ENCODE measurements at places on chromosomes 13 and 19. TPM values are rescaled to one million over a fixed set of nuclear protein-coding genes. Genes with fewer than 3 reads are reported as not detected.

- H3K4me3 ChIP-seq = no peak overlapping the region
- no peak for DNase-seq
- H3K27ac ChIP-seq = no peak overlapping the region
- no peaks in the 10 kb centered on the region for H3K27me3 ChIP-seq
- H3K36me3 ChIP-seq = no peaks in the 10 kb centered on the region
Measured at GRCh38 chr13:49307365-49307764, 59.6 kb downstream of the CDADC1 start.

GRCh38 chr19:53960187-53960586 lies 2.5 kb upstream of the CACNG8 start:
- H3K4me3 ChIP-seq = no peak overlapping the region
- H3K27me3 ChIP-seq = no peaks in the 10 kb centered on the region
- H3K27ac ChIP-seq = no peak overlapping the region
- H3K36me3 ChIP-seq = no peaks in the 10 kb centered on the region
- H3K4me1 ChIP-seq = no peaks in the 10 kb centered on the region
- no peak for DNase-seq

DNA sequence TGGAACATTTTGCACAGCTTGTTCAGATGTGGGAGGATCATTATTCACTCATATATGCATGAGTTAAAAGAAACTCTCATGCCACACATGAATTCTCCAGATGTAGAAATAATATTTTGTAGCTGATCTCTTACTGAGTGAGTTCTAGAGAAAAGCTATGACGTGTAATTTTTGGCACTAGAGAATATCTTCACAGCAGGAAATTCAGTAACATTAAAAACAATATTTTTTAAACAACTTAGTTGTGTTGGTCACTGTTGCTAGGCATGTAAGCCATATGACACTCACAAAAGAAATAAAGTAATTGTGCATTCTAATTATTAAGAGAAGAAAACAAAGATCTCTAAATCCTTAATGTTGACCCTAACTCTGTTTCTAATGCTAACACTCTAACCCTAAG lies 371.4 kb upstream of the SLC10A2 start:
- no peak overlapping the region for H3K27ac ChIP-seq
- DNase-seq = no peak
- no peak overlapping the region for H3K4me3 ChIP-seq
- H3K27me3 ChIP-seq = no peaks in the 10 kb centered on the region

DNA sequence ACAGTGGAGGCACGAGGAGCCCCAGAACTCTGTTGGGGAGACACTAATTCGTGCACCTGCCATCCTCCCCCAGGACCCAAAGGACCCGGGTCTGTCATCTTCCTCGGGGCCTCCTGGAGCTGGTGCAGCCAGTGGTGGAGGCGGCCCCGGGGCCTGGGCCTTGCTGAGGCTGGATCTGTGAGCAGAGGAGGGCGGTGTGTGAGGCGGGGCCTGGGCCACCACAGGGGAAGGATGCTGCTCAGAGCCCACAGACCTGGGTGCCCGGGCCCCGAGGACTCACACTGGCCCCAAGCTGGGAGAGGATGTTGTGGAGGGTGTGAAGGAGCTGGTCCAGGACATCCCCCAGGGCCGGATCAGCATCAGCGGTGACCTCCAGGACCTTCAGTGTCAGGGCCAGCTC lies 8.3 kb downstream of the IFNL3 start:
- no peak for DNase-seq
- H3K4me3 ChIP-seq = no peak overlapping the region
- H3K4me1 ChIP-seq = peaks cover 7% of the 10 kb centered on the region
- no peaks in the 10 kb centered on the region for H3K36me3 ChIP-seq
- H3K27ac ChIP-seq = no peak overlapping the region

GRCh38 chr19:3132971-3133792 lies 2.7 kb upstream of the GNA15 start:
- peak overlapping the region; percentile 84 for H3K27ac ChIP-seq
- peak; percentile 85 for DNase-seq
- H3K4me1 ChIP-seq = peaks cover 17% of the 10 kb centered on the region
- H3K4me3 ChIP-seq = no peak overlapping the region

- H3K4me1 ChIP-seq = no peaks in the 10 kb centered on the region
- no peaks in the 10 kb centered on the region for H3K36me3 ChIP-seq
- H3K27ac ChIP-seq = no peak overlapping the region
- no peak for DNase-seq
Measured at GRCh38 chr19:21587117-21587461, 81.7 kb downstream of the ZNF429 start.

DNA sequence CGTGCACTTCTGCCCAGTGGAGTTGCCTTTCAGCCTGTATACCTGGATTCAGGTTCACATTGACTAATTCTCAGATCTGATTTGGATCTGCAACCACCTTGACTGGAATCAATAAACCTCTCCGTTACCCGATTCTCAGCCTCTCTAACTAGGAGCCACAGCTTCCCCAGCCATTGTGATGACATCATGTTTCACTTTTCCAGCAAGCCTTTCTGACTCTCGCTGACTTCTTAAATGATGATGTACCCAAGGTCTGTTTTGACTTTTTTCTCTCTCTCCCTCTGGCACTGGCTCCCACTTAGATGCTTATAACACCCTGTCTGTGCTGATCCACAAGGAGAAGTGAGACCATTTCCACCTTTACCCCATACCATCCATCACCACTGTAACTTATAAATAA lies 13.5 kb upstream of the FAM124A start:
- no peak overlapping the region for H3K27ac ChIP-seq
- no peaks in the 10 kb centered on the region for H3K36me3 ChIP-seq
- H3K27me3 ChIP-seq = no peaks in the 10 kb centered on the region
- H3K4me1 ChIP-seq = no peaks in the 10 kb centered on the region

GRCh38 chr19:44602081-44602480 lies 11.3 kb upstream of the IGSF23 start:
- no peak for DNase-seq
- H3K27ac ChIP-seq = no peak overlapping the region
- H3K4me1 ChIP-seq = no peaks in the 10 kb centered on the region
- no peaks in the 10 kb centered on the region for H3K27me3 ChIP-seq
- no peak overlapping the region for H3K4me3 ChIP-seq
- no peaks in the 10 kb centered on the region for H3K36me3 ChIP-seq

DNA sequence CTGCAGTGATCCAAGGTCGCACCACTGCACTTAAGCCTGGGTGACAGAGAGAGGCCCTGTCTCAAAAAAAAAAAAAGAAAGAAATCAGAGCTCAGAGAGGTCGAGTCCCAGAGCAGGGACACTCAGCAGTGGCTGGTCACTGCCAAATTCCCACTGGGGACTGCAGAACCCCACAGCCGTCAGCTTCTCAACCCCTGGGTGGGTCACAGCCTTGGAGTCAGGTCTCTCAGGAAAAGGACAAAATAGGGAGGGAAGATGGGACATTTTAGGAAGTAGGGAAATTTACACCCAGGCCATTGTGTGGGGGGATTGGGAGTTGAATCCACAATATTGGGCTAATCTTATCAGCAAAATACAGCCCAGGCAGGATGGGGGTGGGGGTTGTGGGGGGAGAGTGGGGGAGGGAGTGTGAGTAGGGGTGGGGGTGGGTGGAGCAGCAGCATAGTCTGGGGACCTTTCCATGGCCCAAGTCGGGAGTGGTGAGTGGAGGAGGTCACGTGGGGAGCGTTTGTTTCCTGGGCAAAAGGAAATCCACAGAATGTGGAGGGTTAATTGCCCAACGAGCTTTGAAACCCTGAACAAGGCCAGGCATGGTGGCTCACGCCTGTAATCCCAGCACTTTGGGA lies 5.0 kb upstream of the CCDC194 start:
- H3K4me3 ChIP-seq = no peak overlapping the region
- DNase-seq = no peak
- H3K27me3 ChIP-seq = no peaks in the 10 kb centered on the region
- peaks cover 14% of the 10 kb centered on the region for H3K36me3 ChIP-seq
- no peak overlapping the region for H3K27ac ChIP-seq

DNA sequence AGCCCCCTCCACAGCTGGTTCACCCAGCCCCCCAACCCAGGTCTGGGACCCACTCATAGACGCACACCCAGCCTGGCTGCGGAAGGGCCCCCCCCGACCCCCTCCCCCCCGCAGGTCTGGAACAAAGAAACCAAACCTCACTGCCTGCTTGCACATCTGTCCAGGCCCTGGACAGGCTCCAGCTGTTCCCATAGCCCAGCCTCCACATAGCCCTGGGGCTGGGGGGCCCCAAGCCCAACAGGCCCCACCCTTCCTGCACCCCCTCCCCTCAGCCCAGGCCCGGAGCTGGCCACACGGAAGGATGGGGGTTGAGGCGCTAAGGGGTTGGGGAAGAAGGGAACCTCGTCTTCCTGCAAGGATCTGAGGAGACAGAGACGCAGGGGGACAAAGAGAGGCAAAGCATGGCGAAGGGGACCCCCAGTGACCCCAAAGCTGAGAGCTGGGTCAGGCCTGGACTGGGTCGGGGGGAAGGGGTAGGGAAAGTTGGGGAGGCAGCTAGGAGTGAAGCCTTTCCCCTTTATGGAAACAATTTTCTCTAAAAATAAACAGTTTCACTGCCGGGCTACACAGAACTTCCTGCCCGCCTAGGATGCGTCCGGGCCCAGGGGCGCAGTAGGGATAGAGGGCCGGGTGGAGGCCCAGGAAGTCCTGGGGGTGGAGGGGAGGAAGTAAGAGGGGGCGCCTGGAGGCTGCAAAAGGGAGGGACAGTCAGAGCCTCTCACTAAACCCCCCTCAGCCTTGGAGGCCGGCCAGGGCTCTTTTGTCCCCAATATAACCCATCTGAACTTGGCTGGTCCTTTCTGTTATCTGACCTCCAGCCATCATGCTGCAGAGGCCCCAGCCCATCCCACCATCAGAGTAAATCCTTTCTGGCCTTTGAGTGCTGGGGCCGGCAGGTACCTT lies 2.4 kb downstream of the KANK2 start:
- peaks cover 22% of the 10 kb centered on the region for H3K4me1 ChIP-seq
- H3K36me3 ChIP-seq = no peaks in the 10 kb centered on the region
- DNase-seq = no peak

DNA sequence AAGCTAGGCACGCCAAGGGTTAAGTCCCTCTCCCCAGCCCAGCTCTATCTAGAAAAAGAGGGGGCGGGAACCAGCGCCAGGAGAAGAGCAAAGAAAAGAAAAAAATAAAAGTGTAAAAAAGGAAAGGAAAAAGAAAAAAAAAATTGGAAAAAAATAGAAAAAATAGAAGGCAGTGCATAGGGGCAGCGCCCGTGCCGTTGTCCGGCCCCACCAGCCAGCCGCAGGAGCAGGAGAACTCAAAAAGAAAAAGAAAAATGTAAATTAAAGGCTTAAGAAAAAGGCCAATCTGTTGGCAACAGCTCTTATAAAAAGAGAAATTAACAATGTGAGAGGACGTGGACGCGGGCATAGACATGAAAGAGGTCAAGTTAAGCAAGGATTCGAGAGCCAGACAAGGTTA lies 105.4 kb upstream of the ZNF98 start:
- H3K27ac ChIP-seq = no peak overlapping the region
- no peak overlapping the region for H3K4me3 ChIP-seq
- no peaks in the 10 kb centered on the region for H3K4me1 ChIP-seq
- H3K36me3 ChIP-seq = no peaks in the 10 kb centered on the region

- no peak for DNase-seq
- H3K36me3 ChIP-seq = no peaks in the 10 kb centered on the region
- H3K4me3 ChIP-seq = no peak overlapping the region
- no peaks in the 10 kb centered on the region for H3K27me3 ChIP-seq
- H3K4me1 ChIP-seq = no peaks in the 10 kb centered on the region
Measured at GRCh38 chr19:30647891-30648720, 275.9 kb downstream of the ZNF536 start.

- no peaks in the 10 kb centered on the region for H3K27me3 ChIP-seq
- no peaks in the 10 kb centered on the region for H3K36me3 ChIP-seq
- no peaks in the 10 kb centered on the region for H3K4me1 ChIP-seq
- no peak overlapping the region for H3K27ac ChIP-seq
Measured at GRCh38 chr13:60893801-60894200, 496.8 kb downstream of the TDRD3 start.

DNA sequence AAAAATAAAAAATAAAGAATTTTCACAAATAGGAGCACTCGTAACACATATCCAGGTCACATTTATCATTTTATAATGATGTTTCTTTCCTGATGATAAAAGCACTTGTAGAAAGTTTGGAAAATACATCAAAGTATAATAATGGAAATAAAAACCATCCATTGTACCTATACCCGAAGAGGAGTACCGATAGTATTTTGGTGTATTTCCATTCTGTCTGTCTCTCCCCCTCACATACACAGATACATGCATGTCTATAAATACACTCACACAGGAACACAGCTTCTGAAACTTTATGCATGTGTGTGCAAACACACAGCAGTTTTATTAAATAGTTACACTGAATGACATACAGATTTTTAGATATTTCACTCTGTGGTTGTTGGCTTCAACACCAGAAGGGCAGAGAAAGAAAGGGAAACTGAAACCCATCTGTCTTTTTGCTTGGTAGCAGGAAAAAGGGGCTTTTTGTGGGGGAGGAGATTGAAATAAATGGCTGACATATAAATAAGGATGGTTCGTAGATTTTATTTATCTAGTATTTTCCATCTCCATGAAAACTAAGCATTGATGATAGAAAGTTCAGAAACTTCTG lies 114.8 kb downstream of the LRCH1 start:
- DNase-seq = no peak
- H3K36me3 ChIP-seq = peaks cover 17% of the 10 kb centered on the region
- peaks cover 36% of the 10 kb centered on the region for H3K4me1 ChIP-seq
- no peaks in the 10 kb centered on the region for H3K27me3 ChIP-seq
- peak overlapping the region; percentile 66 for H3K4me3 ChIP-seq

DNA sequence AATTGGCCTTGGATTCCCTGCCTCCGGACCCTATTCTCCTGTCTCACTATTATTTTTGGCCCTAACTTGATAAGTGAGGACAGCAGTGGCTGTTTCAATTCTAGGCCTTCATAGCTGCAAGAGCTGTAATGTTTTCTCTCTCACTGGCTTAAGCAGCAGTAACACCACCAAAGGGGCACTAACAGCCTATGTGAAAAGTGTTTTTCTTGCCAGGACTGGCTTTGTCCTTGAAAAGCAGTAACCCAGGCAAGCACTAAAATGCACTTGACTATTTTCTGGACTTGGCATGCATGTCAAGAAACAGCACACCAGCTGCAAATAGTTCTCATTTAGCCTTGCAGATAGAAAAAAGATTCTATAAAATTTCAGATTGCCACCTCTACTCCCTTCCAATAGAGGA lies 9.3 kb upstream of the FBXL3 start:
- no peak overlapping the region for H3K4me3 ChIP-seq
- H3K27me3 ChIP-seq = no peaks in the 10 kb centered on the region
- no peaks in the 10 kb centered on the region for H3K36me3 ChIP-seq
- no peaks in the 10 kb centered on the region for H3K4me1 ChIP-seq
- no peak overlapping the region for H3K27ac ChIP-seq

DNA sequence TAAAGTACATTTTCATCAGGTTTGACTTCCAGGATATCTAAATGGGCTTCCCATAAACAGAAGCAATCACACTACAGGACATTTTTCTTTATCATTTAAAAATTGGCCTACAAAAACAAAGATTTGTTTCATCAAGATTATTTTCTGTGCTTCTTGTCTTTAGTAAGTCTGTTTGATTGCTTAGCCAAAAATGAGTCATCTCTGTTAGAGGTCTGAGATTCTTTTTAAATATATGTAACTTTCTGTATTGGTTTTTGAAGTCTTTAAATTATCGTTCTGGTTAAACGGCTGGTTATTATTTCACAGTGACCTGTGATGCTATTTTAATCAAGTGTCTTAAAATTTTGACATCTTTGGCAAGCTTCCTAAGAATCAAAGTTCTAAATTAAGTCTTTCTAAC lies 62.7 kb downstream of the SLITRK1 start:
- no peaks in the 10 kb centered on the region for H3K27me3 ChIP-seq
- no peaks in the 10 kb centered on the region for H3K36me3 ChIP-seq
- no peaks in the 10 kb centered on the region for H3K4me1 ChIP-seq
- DNase-seq = no peak

Gene MEIOSIN
- total RNA-seq = not detected

Gene PLA2G4C
- total RNA-seq = 2.7 TPM

Measured in GM12878 (cell line).